Hematopoietic multipotent progenitor cell treated with erythropoietin and hydrocortisone succinate and interleukin-3 and kit ligand, for 4 days (in vitro differentiated cells): ENCODE measurements at places on chromosomes 1 and 21.

- DNase-seq, result no peak
These were observed 621.9 kb downstream of the NPHP4 start for GRCh38 chr1:5370311-5370710.

GRCh38 chr1:88463401-88463985 lies 220.6 kb upstream of the PKN2 start:
- DNase-seq, result no peak

DNA sequence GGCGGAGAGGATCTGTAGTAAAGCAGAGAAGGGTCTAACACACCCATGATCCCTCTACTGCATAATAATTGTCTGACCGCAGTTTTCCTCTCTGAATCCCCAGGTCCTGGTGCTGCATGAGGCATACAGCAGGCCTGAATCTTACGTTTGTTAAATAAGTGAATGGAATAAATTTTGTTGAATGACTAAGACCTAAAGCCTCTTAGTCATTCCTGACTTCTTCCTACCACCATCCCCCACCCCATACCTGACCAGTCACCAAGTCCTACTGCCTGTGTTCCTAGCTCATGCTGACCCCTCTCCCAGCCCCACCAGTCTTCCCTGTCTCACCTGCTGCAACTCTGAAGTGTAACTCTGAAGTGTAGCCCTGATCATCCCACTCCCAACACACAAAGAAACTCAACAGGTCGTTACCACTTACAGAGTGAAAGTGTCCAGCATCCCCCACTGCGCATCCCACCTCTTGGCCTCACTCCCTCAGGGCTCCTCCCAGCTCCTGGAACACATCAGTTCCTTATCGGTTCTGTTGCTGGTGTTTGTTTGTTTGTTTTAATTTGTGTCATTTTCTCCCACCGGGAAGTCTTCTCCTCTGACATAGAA lies 9.7 kb downstream of the GJA5 start:
- no peak for DNase-seq

GRCh38 chr1:83125456-83125855 lies 873.5 kb downstream of the TTLL7 start:
- no peak for DNase-seq

DNA sequence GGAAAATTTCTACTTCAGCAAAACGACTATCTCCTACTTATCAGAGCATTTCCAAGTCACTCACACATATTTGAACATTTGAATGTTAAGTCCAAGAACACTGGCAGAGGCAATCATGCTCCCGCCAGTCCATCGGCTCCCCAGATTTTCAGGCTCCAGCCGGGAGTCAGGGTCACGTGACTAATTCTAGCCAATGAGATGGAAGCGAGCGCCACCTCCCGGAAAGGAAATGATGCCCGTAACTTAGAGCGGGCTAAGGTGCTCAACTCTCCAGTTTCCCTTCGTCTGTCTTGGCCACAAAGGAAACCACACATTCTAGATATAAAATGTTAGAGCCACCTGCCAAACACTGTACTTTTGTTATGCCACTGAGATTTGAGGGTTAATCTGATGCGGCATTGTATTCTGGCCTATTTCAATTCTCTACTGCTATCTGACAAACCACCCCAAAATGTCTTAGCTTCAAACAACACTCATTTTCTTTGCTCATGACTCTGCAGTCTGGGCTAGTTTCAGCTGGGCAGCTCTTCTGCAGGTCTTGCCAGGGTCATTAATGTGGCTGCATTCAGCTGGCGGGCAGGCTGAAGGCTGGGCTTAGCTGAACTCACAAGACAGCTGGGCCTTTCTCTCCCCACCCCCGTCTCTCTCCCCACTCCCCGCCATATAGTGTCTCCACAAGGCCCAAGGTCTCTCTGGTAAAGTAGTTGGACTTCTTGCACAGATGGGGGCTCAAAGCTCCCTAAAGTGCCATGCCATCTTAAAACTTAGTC lies 16.5 kb upstream of the LHX4 start:
- peak; percentile 40 for DNase-seq

DNA sequence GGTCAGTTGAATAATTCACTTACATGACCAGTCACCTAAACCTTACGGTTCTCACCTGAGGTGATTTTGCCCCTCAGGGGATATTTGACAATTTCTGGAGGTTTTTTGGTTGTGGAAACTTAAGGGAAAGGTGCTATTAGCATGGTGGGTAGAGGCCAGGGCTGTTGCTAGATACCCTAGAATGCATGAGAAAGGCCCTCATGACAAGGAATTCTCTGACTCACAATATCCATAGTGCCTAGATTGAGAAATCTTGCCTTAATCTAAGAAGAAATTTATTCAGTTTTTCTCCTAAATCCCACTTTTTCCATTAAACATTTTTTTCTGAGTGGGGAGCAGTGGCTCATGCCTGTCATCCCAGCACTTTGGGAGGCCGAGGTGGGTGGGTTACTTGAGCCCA lies 119.7 kb downstream of the TGFB2 start:
- DNase-seq, result no peak

DNA sequence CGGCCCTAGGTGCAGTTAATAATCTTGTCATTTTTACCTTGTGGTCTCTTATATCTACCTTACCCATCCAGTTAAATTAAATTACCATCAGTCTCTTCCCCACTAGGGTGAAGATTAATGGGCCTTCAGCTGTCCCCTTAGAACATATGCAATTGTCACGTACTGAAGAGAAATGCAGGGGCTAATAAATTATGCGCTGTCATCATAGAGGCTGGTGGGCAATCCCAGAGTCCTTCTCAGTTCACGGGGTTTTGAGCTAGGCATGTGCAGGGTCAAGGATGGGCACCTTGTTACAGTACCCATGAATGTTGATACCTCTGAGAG lies 35.8 kb downstream of the HLX start:
- no peak for DNase-seq

GRCh38 chr1:184743062-184743756 lies 11.4 kb downstream of the EDEM3 start:
- peak; percentile 88 for DNase-seq

DNA sequence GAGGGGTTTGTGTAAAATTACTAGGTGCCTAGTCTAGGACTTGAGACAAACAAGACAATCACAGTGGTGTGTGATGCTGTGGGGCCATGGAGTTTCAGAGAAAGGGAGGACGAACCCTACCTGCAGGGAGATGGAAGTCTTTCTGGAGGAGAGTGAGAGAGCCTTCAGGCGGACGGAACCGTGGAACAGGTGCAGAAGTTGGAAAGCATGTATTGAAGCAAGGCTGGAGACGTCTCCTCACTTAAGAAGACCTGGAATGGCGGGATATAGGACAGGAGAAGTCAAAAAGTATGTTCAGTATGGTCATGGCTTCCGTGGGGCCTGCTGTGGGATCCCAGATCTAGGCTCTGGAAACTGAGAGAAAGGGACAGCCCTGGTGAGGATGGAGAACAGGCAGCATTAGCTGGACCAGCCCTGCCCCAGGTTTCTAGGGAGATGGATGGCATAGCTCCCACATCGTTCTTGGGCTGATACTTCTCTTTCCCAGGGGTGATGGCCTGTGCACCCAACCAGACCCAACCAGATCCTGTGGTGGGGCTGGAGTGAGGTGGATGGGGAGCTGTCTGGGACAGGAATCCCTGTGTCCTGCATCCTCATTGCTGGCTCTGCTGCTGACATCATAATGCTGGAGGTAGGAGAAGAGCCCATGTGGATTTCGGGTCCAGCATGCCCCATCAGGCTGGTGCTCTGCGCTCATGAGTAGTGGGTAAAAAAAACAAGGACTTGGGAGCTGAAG lies 15.0 kb upstream of the LRP8 start:
- DNase-seq, result no peak

DNA sequence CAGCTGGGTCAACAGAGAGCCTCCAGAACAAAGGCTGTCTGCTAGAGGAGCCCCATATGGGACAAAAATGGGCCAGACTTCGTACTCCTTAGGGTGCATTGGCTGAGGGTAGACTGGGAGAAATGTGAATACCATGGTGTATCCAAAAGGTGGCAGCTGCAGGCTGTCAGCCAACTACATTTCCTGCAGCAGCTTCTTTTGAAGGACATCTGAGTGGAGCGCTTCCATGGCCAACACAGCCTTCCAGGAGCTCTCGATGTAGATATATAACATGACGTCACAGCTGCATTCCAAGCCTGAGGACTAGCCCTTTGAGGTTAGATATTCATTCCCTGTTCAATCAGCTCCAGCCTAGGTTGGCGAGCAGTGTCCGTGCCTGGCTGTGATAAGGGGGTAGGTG lies 107.7 kb downstream of the MAB21L3 start:
- no peak for DNase-seq
